ENCODE measurements at places on chromosomes 11 and 22.

- DNase-seq, result no peak
These were observed 37.1 kb downstream of the ST3GAL4 start for GRCh38 chr11:126392633-126393013.

DNA sequence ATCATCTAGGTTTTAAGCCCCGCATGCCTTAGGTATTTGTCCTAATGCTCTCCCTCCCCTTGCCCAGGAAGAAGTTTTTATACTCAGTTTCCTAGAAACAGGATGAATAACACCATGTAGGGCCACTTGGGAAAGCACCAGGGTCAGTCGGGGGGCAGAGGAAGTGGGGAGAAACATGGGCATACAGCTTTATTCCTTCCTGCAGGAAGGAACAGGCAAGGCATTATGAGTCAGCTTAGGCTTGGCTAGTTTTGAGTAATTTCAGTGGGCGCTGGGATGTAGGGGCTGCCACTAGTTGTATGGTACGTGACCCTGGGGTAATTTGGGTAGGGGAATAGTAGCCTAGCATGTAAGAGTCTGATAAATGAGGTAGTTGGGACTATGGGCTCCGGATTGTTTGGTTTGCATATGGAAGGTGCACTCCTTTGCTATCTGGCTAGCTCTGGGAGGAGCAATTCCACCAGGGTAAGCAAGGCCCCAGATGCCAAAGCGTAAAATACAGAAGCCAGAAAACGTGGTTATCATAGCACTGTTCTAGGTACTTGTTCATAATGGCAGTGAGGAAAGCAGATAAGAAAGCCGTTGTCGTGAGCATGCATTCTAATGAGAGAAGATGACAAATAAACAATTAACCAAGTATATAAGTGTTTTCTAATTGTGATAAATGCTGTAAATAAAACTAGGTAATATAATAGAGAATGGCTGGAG is 24.8 kb downstream of the ACER3 start:
- peak; percentile 96 for DNase-seq

- DNase-seq, result peak; percentile 64
These were observed 12.7 kb downstream of the PRG3 start for GRCh38 chr11:57368106-57368844.

DNA sequence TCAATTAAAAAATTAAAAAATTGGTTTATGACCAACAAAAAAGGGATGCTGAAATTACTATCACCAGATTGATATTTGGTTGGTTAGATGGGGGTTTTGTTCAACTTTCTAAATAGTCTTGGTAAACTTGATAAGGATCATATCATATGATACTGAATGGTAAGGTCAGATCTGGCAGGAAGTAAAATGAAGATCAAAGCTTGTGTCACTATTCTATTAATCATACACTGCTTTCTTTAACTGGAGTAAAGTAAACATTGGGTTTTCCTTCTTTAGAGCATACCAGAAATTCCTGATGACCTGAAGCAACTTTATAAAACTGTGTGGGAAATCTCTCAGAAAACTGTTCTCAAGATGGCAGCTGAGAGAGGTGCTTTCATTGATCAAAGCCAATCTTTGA is 40.2 kb downstream of the RRM1 start:
- DNase-seq, result peak; percentile 82

GRCh38 chr11:65858681-65859087 is 704 bp upstream of the CFL1 start:
- no peak for DNase-seq

DNA sequence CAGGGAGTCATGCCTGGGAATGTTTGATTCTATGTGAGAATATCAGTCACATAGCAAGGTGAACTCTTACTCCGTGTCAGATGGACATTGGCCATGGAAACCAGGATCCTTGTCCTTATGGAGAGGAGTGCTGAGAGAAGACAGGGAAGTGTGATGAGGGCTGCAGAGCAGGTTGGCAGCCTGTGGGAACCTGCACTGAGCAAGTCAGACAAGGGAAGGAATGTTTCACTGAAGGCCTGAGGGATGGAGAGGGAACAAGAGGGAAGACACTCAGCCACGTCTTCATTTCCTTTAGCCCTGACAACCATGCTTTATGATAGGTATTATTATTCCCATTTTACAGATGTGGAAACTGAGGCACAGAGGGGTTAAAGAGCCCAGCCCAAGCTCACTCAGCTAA is 38.4 kb upstream of the HORMAD2 start:
- DNase-seq, result no peak

- peak; percentile 5 for DNase-seq
These were observed 239.9 kb downstream of the CNTN5 start for GRCh38 chr11:99260696-99261095.

GRCh38 chr11:84164728-84165127 is 878.6 kb upstream of the CCDC90B start:
- peak; percentile 21 for DNase-seq

- DNase-seq, result no peak
These were observed 61.9 kb downstream of the TSPAN18 start for GRCh38 chr11:44788536-44789261.

DNA sequence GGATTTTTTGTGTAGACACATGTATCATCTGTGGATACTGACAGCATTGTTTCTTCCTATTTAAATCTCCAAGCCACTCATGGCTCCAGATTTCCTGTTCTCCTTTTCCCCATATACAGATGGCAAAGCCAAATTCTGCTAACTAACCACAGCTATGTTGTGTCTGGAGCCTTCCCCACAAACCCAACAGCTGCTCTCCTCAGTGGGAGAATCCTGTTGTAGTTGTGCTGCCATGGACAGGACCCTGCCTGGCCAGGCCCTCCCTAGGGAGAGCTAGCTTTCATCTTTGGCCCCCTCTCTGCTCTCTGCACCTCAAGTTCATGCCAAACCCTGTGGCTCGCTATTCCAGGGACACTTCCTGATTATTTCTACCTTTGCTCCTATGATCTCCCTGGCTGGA is 106.4 kb upstream of the CCDC90B start:
- no peak for DNase-seq

DNA sequence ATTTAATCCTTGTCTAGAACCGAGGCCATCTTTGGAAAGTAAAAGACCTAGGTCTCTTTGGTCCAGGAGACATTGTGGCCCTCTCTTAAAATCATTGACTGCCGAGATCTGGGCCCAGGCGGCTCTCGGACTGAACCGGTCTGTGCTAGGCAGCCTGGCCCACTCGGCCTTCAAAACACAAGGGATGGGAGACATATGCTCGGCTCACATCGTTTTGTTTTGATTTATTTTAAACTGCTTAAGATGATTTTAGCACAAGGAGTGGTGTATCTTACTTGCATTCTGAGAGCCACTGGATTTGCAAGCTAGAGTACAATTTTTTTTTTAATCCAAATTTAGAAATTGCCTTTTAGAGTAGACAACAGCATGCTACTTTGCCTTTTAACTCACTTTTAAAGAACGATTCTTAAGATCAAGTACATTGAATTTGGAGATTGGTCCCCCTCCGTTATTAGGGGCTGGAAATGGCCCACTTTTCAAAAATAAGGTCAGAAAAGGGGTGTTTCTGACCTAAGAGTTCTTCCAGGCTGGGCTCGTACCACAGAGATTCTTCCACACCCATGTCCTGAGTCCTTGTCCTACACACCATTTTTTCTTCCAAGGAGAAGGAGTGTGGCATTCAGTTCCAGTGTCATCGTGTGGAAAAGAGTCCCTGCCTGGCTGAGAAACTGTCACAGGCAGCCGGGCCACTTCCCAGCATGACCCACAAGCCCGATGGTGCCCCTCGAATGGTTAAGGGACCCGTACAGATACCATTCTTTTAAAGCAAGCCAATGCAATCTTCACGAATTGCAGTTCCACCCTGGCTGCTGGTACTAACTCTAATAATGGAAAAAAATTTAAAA is 80.5 kb upstream of the WNT7B start:
- DNase-seq, result no peak

DNA sequence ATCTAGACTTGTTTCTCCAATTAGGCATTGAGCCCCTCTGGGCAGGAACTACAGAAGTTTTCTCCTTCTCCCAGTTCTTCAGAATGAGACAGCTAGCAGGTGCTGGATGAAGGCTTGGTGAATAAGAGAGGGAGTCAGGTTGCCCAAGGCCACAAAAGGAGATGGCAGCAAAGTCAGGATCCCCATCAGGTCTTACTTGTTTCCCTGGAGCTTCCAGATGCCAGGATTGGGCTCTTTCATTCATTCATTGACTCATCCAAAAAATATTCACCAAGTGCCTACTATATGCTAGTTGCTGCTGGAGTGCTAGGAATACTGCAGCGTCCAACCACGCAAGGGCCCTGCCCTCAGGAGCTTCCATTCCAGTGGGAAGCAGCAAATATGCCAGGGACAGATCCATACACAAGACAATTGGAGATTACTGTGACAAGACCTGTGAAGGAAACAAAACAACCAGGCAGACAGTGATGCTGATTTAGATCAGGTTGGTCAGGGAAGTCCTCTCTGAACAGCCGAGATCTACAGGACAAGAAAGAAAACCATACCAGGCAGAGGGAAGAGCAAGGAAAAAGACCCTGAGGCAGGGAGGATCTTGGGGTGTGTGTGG is 24.6 kb upstream of the LMO1 start:
- no peak for DNase-seq

- no peak for DNase-seq
These were observed 75.8 kb upstream of the SESN3 start for GRCh38 chr11:95306801-95307200.

GRCh38 chr11:80944758-80945157 is 1503.9 kb upstream of the TENM4 start:
- no peak for DNase-seq

DNA sequence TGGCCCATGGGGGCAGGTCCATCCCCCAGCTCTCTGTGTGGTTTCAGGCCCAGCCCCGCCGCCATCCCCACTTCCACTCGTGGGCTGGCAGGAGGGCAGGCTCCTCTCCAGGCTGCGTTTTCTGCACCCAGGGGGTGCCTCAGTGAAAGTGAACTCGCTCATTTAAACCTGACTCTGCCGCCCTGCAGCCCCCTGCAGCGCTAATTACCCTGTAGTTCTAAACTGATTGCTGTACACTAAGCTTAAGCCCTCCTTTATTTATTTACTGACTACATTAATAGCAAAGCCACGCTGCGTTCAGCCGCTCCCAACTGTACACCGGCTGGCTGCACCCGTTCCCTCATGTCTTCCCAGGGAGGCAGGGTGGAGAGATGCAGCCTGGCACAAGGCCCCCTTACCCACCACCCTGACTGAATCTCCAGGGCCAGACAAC is 36.6 kb upstream of the NNMT start:
- no peak for DNase-seq

DNA sequence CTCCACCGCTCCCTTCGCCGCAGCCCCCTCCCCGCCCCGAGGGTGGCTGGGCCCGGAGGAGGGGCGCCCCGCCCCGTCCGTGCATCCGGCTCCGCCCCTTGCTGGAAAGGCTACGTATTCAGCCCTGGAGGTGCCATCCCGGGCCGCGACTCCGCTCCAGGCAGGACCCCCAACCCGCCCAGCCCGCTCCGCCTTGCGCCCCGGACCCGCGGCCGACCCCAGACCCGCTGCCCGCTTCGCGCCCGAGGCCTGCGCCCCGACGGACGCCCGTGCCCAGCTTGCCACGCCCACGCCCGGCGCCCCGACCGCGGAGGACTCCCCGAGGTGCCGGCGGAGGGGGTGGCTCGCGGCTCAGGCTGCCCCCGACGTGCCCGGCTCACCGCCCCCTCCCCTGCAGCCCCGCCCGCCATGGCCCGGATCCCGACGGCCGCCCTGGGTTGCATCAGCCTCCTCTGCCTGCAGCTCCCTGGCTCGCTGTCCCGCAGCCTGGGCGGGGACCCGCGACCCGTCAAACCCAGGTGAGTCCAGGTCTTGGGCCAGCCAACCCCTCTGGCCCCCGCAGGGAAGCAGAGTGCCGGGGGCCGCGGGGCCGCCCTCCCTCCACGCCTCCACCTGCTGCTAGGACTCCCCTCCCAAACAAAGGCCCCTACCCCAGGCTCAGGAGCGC is at the start of gene ADM2:
Gene ADM2 (plus strand): TSS at position 104 of the 667 bp plus-strand sequence. CDS start 305 bp downstream, at position 409.
- no peak for DNase-seq

DNA sequence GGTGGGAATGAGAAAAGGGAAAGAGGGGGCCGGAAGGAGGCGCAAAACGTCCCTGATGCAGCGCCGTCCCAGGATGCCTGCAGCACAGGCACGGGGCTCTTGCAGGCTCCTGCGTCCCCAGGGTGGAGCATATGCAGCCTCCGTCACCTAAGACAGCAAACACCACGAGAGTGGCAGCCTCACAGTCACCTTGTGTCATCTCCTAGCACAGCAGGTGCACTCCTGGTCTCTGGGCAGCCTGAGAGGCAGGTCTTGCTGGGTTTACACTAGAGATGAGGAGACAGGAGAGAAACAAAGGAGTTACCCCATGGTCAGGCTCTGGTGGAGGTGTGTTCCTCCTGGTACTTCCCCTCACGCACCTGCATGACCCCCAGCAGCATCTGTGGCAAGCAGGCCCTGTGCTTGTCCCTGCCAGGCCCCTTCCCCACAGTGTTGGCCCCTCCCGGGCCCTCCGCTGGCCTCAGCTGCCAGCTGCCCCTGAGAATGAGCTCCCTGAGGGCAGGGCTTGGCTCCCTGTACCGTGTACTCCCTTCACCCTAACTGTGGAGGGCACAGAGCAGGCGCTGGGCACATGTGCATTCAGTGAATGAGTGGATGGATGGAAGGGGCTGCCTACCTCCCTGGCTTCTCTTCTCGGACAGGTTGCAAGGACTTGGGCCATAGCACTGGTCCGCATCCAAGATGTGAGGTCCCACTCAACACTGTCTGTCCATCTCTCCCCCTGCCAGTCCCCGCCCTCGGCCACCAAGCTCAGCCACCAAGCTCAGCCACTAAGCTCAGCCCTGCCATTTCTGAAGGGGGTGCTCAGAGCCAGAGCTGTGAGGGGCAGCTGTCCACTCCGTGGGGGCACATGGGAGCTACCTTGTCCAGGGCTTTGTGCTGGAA is 988.6 kb downstream of the BRD1 start:
- DNase-seq, result no peak

DNA sequence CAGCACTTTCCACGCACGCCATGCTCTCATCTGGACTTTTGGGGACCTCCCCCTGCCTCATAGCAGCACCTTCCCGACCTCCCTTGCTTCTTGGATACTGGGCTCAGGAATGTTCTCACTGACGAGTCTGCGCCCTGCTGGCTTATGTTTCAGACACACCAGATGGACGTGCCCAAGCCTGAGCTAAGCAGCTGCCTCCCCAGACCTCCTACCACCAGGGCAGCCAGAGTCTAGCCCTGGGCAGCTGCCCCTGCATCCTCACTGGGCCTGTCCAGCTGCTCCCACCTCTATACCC is 13.2 kb upstream of the RGL4 start:
- DNase-seq, result no peak

GRCh38 chr22:19800761-19801244 is 40.2 kb downstream of the TBX1 start:
- DNase-seq, result no peak

GRCh38 chr11:3340025-3340424 is 38.9 kb downstream of the ZNF195 start:
- peak; percentile 83 for DNase-seq

DNA sequence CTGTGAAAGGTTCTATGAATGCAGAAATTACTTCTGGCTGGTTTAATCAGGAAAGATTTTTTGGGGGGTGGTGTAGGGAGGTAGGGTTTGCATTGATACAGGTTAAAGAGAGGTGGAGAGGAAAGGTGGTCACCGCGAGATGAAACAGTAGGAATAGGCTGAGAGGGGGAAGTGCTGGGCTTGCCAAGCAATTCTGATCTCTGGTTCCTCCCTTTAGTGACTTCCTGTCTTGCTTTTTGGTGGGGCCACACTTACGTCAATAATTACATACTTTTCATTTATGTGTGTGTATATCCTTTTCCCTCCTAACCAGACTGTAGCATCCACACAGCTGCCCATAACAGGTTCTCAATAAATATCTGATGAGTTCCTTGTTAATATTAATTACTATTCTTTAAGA is 120.0 kb downstream of the CTNND1 start:
- no peak for DNase-seq

GRCh38 chr11:5238486-5238885 is 4.2 kb upstream of the HBD start:
- no peak for DNase-seq

All from kidney tubule cell (primary cell).